ENCODE measurements at places on chromosomes 6 and 20.

DNA sequence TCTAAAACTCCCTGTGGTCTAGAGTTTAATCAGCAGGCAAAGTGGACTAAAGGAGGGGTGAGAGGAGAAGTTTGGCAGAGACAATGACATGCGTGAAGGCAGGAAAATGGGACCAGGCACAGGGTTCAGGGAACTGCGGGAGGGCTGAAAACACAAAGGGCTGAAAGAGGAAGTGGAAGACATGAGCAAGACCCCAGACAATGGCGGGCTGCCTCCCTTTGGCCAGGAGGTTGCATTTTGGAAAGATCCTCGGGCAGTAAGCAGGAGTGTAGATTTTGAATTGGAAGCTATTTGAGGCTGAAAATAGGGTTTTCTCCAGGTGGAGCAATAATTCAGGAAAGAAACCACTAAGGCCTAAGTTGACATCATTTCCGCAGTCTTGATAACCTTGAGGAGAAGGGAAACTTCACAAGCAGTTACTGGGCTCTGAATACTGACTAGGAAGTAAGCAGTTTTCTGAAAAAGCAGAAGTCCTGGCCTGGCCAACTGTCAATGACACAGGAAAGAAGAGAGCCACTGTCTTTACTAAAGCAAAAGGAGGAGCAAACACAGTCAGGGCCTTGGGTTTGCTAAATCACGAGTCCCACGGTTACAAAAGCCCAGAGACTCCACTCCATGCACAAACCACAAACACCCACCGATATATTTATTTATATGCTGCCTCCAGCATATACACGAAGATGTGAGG is 3.4 kb downstream of the LY86 start:
- H3K4me3 ChIP-seq = no peak overlapping the region
- H3K27ac ChIP-seq = no peak overlapping the region
- H3K36me3 ChIP-seq = no peaks in the 10 kb centered on the region

GRCh38 chr6:35731414-35731735 is 5.5 kb upstream of the ARMC12 start:
- peaks cover 6% of the 10 kb centered on the region for H3K4me1 ChIP-seq
- peak; percentile 90 for DNase-seq
- no peaks in the 10 kb centered on the region for H3K27me3 ChIP-seq
- H3K4me3 ChIP-seq = peak overlapping the region; percentile 81
- H3K36me3 ChIP-seq = no peaks in the 10 kb centered on the region
- H3K27ac ChIP-seq = no peak overlapping the region

- no peak overlapping the region for H3K4me3 ChIP-seq
- no peaks in the 10 kb centered on the region for H3K36me3 ChIP-seq
- H3K27me3 ChIP-seq = no peaks in the 10 kb centered on the region
- H3K27ac ChIP-seq = no peak overlapping the region
These were observed 167.9 kb downstream of the ZDHHC14 start for GRCh38 chr6:157548635-157549467.

GRCh38 chr20:23918101-23918862 is 38.7 kb upstream of the CST5 start:
- H3K4me3 ChIP-seq = no peak overlapping the region
- H3K36me3 ChIP-seq = no peaks in the 10 kb centered on the region

- H3K4me3 ChIP-seq = peak overlapping the region; percentile 72
- 0 out of 2 replicates have a peak, but pooled peaks cover 1% of the 10 kb centered on the region for H3K4me1 ChIP-seq
- no peaks in the 10 kb centered on the region for H3K36me3 ChIP-seq
- H3K27me3 ChIP-seq = no peaks in the 10 kb centered on the region
- H3K27ac ChIP-seq = peak overlapping the region; percentile 6
These were observed 21.5 kb downstream of the OR2B2 start for GRCh38 chr6:27890445-27891319.

GRCh38 chr6:108921547-108922361 is 73.5 kb downstream of the ARMC2 start:
- no peak overlapping the region for H3K27ac ChIP-seq
- no peak for DNase-seq
- H3K4me3 ChIP-seq = no peak overlapping the region
- H3K36me3 ChIP-seq = no peaks in the 10 kb centered on the region

- no peak for DNase-seq
- no peaks in the 10 kb centered on the region for H3K4me1 ChIP-seq
- H3K4me3 ChIP-seq = no peak overlapping the region
- no peak overlapping the region for H3K27ac ChIP-seq
These were observed 911 bp downstream of the ENPP3 start for GRCh38 chr6:131638013-131638412.

- H3K27me3 ChIP-seq = no peaks in the 10 kb centered on the region
- no peak for DNase-seq
- H3K4me1 ChIP-seq = no peaks in the 10 kb centered on the region
These were observed 76.7 kb downstream of the PREP start for GRCh38 chr6:105326216-105326615.

DNA sequence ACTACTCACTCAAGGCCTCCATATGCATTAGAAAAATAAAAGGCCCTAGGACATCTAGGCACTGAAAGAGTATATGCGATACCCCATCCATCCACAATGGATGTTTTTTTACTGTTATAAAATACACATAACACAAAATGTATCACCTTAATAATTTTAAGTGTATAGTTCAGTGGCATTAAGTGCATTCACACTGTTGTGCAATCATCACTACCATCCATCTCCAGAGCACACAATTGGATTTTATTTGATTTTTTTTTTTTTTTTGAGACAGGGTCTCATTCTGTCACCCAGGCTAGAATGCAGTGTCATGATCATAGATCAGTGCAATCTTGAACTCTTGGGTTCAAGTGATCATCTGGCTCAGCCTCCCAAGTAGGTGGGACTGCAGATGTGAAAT is 2.8 kb downstream of the MDC1 start:
- no peak overlapping the region for H3K27ac ChIP-seq
- no peaks in the 10 kb centered on the region for H3K4me1 ChIP-seq

DNA sequence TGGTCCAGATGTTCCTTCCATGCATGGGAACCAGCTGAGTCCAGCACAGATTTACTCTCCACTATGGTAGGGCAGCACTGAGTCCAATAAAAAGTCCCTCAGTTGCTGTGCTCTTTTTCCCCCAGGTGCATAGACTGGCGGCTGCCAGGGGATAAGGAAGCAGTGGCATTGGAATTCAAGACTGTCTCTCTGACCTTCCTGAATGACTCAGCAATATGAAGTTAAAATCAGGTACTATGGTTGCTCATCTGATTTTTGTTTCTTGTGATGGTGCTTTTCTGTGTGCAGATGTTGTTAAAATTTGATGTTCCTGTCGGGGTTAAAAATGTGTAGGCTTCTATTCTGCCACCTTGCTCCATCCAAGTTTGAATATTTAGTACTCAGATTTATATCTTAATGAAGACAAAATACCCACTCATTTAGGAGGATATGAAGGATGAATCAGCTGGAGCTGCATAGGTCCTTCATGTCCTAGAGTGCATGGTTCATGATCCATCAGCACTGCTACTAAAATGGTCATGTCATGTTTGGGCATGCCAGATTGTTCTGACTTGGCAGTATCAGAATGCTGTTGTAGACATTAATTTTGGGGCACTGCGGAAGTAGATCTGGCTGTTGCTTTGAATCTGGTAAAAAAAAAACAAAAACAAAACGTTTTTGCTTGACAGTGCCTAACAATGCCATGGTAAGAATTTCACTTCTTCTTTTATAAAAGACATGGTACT is 321.2 kb upstream of the MAP3K7 start:
- no peak overlapping the region for H3K27ac ChIP-seq
- no peaks in the 10 kb centered on the region for H3K36me3 ChIP-seq
- no peak for DNase-seq
- no peaks in the 10 kb centered on the region for H3K27me3 ChIP-seq

DNA sequence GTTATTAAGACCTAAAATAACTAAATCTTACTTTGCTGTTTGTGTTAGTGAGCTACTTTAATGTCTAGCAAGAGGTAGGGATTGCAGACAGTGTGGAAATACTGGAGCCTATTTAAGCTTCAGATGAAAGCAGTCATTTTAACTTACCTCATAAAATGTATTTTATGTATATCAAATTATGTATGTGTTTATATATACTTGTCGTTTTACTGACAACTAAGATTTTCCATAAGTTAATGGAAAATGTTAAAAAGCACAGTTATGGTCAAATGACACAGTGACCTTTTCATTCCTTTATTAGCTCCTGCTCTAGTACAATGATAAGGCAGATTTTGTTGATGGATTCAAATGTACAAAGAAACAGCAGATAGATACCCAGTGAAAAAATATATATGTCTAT is 34.6 kb downstream of the QKI start:
- H3K27ac ChIP-seq = no peak overlapping the region
- H3K4me1 ChIP-seq = no peaks in the 10 kb centered on the region
- H3K27me3 ChIP-seq = no peaks in the 10 kb centered on the region
- no peaks in the 10 kb centered on the region for H3K36me3 ChIP-seq
- H3K4me3 ChIP-seq = no peak overlapping the region

DNA sequence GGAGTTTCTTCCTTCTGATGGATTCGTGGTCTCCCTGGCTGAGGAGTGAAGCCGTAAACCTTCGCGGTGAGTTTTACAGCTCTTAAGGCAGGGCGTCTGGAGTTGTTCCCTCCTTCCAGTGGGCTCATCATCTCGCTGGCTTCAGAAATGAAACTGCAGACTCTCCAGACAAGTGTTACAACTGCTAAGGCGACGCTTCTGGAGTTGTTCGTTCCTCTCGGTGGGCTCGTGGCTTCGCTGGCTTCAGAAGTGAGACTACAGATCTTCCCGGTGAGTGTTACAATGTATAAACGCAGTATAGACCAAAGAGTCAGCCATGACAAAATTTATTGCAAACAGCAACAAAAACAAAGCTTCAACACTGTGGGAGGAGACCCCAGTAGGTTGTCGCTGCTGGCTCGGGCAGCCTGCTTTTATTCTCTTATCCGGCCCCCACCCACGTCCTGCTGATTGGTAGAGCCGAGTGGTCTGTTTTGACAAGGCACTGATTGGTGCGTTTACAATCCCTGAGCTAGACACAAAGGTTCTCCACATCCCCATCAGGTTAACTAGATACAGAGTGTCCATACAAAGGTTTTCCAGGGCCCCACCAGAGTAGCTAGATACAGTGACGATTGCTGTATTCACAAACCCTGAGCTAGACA is 113.2 kb downstream of the GPX5 start:
- no peaks in the 10 kb centered on the region for H3K36me3 ChIP-seq
- H3K4me3 ChIP-seq = no peak overlapping the region
- no peak overlapping the region for H3K27ac ChIP-seq
- H3K4me1 ChIP-seq = no peaks in the 10 kb centered on the region
- peaks cover 3% of the 10 kb centered on the region for H3K27me3 ChIP-seq

- H3K4me1 ChIP-seq = no peaks in the 10 kb centered on the region
- no peak for DNase-seq
- H3K36me3 ChIP-seq = peaks cover 15% of the 10 kb centered on the region
- no peaks in the 10 kb centered on the region for H3K27me3 ChIP-seq
- H3K4me3 ChIP-seq = no peak overlapping the region
- no peak overlapping the region for H3K27ac ChIP-seq
These were observed 11.9 kb upstream of the CPNE5 start for GRCh38 chr6:36851149-36851614.

DNA sequence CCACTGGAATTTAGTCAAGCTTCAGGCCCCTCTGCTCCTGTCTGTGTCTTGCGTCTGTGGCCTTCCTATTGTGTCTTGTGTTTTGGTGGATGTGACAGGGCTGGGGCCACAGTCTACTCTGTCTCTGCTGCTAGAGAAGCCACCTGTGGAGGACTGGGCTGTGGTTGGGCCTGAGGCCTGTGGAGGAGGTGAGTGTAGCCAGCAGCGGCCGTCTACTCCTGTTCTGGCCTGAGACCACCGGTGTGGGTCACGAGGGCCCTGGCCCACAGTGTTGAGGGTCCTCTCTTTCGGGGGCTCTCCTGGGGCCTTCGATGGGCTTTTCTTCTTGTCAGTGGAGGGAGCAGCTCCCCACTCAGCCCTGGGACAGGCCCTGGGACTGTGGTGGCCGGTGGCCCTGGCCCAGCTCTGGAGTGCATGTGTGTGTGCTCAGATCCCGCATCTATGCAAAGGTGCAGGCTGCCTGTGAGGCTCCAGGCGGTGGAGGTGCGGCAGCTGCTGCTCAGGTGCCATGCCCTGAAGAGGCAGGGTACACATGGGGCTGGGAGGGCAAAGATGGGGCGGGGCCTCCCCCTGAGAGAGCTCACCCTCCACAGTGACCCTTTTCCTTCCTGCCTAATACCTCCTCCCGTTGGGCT is 20.8 kb downstream of the SDCBP2 start:
- no peak for DNase-seq
- H3K27me3 ChIP-seq = no peaks in the 10 kb centered on the region
- no peak overlapping the region for H3K4me3 ChIP-seq
- H3K36me3 ChIP-seq = peaks cover 3% of the 10 kb centered on the region
- H3K27ac ChIP-seq = no peak overlapping the region
- H3K4me1 ChIP-seq = peaks cover 3% of the 10 kb centered on the region

- H3K4me1 ChIP-seq = peaks cover 2% of the 10 kb centered on the region
- no peak overlapping the region for H3K27ac ChIP-seq
- H3K27me3 ChIP-seq = no peaks in the 10 kb centered on the region
- H3K4me3 ChIP-seq = no peak overlapping the region
These were observed 1.0 kb upstream of the RIPOR2 start for GRCh38 chr6:24936641-24937317.
